Breast epithelium (tissue), 4 donors: ENCODE measurements at places on chromosomes 7 and 10.

DNA sequence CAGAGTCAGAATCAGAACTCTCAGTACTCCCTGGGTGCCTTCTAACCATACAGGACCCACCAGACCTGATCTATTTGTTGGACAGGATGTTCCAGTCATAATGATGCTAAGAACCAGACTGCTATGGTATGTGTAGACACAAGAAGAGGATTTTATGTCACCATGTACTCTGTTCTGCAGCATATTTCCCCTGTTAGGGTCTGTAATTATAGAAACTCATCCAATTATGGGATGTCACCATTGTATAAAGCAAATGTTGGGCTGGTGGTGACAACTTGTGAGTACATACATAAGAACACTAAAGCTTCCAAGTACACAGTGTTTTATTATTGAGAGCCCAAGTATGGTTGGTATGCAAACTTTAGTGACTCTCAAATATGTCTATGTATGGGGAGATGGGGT, 67.1 kb upstream of the AGBL3 start:
- DNase-seq: no peak
- no peaks in the 10 kb centered on the region for H3K36me3 ChIP-seq
- H3K27me3 ChIP-seq: no peaks in the 10 kb centered on the region
- H3K27ac ChIP-seq: no peak overlapping the region
- no peaks in the 10 kb centered on the region for H3K4me1 ChIP-seq
- no peak overlapping the region for H3K4me3 ChIP-seq

GRCh38 chr7:97580205-97580604, 151.7 kb upstream of the TAC1 start:
- no peaks in the 10 kb centered on the region for H3K4me1 ChIP-seq
- H3K27me3 ChIP-seq: no peaks in the 10 kb centered on the region
- H3K4me3 ChIP-seq: no peak overlapping the region
- no peak overlapping the region for H3K27ac ChIP-seq
- no peaks in the 10 kb centered on the region for H3K36me3 ChIP-seq

- no peak for DNase-seq
- H3K4me1 ChIP-seq: no peaks in the 10 kb centered on the region
- H3K36me3 ChIP-seq: no peaks in the 10 kb centered on the region
- H3K27ac ChIP-seq: no peak overlapping the region
- no peak overlapping the region for H3K4me3 ChIP-seq
- H3K27me3 ChIP-seq: no peaks in the 10 kb centered on the region
These were observed 57.8 kb downstream of the EBLN1 start for GRCh38 chr10:22159979-22160378.

DNA sequence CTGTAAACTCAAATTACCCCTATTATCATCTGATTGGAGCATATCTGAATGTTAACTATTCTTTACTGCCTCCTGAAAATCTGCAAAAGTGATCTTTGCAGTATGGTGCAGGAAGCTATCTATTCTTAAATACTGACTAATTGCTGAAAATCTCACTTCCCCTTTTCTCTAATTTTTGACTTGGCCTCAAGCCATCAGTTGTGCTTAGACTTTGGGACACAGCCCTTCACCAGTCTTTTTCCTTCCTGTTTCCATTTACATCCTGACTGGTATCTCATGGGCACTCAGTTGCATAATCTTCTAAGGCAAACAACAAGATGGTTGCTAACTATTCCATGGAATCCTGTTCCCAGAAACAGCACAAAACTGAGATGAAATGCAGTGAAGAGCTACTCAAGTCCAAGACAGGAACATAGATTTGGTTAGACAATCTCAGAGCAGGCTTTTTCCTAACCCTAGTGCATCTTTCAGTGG, 228.5 kb downstream of the SORCS1 start:
- no peak overlapping the region for H3K27ac ChIP-seq
- H3K4me1 ChIP-seq: no peaks in the 10 kb centered on the region
- H3K36me3 ChIP-seq: no peaks in the 10 kb centered on the region
- no peak overlapping the region for H3K4me3 ChIP-seq

GRCh38 chr10:31099664-31100063, 68.0 kb upstream of the ZNF438 start:
- no peak overlapping the region for H3K4me3 ChIP-seq
- no peak for DNase-seq
- H3K27ac ChIP-seq: no peak overlapping the region
- H3K36me3 ChIP-seq: no peaks in the 10 kb centered on the region
- H3K27me3 ChIP-seq: no peaks in the 10 kb centered on the region
- H3K4me1 ChIP-seq: no peaks in the 10 kb centered on the region

DNA sequence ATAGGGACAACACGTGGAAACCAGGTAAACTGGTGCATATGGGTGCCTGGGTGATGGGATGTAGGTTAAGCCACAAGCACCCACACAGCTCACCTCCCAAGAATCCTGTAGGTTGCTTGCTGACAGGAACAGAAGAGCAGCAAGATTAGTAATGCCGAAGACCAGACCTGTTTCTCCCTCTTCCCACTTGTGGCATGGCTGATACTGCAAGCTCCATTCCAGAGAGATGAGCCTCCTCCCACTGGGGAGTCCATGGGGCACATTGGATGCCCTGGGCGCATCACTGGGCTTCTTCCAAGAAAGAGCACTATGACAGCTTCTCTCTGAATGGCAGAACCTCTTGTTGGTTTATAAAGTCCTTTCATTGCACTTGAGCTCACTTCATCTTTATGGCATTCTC, 44.4 kb upstream of the LOXL4 start:
- no peaks in the 10 kb centered on the region for H3K36me3 ChIP-seq
- DNase-seq: no peak
- no peaks in the 10 kb centered on the region for H3K4me1 ChIP-seq
- H3K27me3 ChIP-seq: no peaks in the 10 kb centered on the region
- H3K27ac ChIP-seq: no peak overlapping the region

DNA sequence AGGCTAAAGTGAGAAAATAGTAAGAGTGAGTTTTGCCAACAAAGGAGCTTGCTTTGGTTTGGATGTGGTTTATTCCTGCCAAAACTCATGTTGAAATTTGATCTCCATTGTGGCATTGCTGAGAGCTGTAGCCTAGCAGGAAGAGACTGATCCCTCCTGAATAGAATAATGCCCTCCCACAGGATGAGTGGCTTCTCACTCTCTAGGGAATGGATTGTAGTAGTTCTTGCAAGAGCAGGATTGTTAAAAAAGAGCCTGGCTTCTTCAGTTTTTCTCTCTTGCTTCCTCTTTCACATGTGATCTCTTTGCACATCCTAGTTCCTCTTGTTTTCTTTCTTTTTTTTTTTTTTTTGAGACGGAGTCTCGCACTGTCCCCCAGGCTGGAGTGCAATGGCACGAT, 34.4 kb downstream of the ASAH2 start:
- no peak for DNase-seq
- no peak overlapping the region for H3K4me3 ChIP-seq
- no peaks in the 10 kb centered on the region for H3K36me3 ChIP-seq
- H3K27me3 ChIP-seq: no peaks in the 10 kb centered on the region

GRCh38 chr7:99837649-99838361, 10.0 kb downstream of the CYP3A43 start:
- no peaks in the 10 kb centered on the region for H3K27me3 ChIP-seq
- no peaks in the 10 kb centered on the region for H3K4me1 ChIP-seq
- no peak overlapping the region for H3K27ac ChIP-seq
- no peak for DNase-seq
- no peak overlapping the region for H3K4me3 ChIP-seq

GRCh38 chr7:37349979-37350590, 98.6 kb downstream of the ELMO1 start:
- H3K36me3 ChIP-seq: no peaks in the 10 kb centered on the region
- H3K27ac ChIP-seq: no peak overlapping the region
- DNase-seq: no peak
- H3K4me3 ChIP-seq: no peak overlapping the region
- no peaks in the 10 kb centered on the region for H3K27me3 ChIP-seq
- H3K4me1 ChIP-seq: no peaks in the 10 kb centered on the region

DNA sequence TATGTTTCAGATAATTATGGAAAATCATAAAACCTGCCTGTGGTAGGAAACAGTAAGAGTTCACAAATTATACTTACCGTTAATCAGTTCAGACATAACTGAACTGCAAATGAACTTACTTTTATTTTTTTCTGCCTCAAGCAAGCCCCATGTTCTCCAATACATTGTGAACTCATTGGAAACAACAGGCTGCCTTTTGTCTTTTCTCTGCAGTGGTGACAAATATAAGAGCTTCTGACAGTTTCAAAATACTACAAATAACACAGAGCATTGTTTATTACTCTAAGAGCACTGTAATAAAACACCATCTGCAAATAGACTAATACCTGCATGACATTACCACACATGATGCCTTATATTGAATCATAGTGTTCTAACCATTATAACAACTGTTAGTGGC, 94.0 kb upstream of the CDCA7L start:
- no peaks in the 10 kb centered on the region for H3K4me1 ChIP-seq
- no peak overlapping the region for H3K4me3 ChIP-seq
- no peaks in the 10 kb centered on the region for H3K36me3 ChIP-seq
- DNase-seq: no peak

DNA sequence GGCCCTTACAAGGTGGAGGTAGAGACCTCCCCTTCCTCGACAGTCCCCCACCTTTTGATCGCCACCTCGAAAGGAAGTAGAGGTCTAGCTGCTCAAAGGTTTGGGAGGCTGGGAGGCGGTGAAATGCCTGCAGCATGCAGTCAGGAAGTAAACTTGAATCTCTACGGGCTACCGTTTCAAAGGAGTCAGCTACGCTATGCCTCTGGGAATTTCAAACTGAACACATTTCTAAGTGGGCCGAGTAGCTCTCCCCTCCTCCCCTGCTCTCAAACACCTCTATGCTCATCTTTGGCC, 68.0 kb downstream of the CXCL12 start:
- no peak overlapping the region for H3K4me3 ChIP-seq
- DNase-seq: no peak
- no peaks in the 10 kb centered on the region for H3K4me1 ChIP-seq
- H3K27me3 ChIP-seq: no peaks in the 10 kb centered on the region

GRCh38 chr7:131183611-131184119, 144.0 kb upstream of the MKLN1 start:
- no peak overlapping the region for H3K4me3 ChIP-seq
- no peaks in the 10 kb centered on the region for H3K27me3 ChIP-seq
- H3K4me1 ChIP-seq: no peaks in the 10 kb centered on the region
- H3K27ac ChIP-seq: no peak overlapping the region
- no peak for DNase-seq
- no peaks in the 10 kb centered on the region for H3K36me3 ChIP-seq
